ENCODE measurements at places on chromosomes 1 and 21.

GRCh38 chr1:78003070-78003746 lies 1.5 kb upstream of the DNAJB4 start:
- DNase-seq = peak; percentile 44

DNA sequence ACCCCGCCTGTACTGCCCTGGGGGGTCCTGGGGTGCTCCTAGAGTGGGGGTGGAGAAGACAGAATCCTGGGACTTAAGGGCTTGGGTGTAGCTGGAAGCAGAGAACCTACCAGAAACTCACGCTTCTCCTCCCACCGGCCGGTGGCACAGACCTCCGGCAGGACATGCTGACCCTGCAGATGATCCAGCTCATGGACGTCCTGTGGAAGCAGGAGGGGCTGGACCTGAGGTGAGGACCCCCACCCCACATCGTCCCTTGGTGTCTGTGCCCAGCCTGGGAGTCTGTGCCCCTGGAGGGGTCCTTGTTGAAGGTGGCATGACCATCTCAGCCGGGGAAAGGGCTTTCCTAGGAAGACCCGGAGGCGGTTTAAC lies 70.8 kb downstream of the PIK3CD start:
- no peak for DNase-seq

DNA sequence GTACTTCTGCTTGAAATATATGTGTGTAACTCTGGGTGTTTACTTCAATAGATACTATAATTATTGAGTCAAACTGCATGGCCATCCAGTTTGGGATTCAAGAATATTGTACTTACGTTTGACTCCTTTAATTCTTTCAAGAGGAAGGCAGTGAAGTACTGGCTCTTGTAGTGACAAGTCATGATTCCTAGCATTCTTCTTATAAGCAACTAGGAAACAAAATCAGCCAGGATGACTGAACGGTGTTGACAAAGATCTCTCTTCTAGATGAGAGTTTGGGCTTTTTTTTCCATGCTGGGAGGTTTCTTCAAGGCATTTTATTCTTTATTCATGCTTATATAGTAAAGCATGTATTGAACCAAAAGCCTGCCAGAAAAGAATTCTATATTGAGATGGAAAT lies 58.3 kb downstream of the CLEC20A start:
- DNase-seq = peak; percentile 72

DNA sequence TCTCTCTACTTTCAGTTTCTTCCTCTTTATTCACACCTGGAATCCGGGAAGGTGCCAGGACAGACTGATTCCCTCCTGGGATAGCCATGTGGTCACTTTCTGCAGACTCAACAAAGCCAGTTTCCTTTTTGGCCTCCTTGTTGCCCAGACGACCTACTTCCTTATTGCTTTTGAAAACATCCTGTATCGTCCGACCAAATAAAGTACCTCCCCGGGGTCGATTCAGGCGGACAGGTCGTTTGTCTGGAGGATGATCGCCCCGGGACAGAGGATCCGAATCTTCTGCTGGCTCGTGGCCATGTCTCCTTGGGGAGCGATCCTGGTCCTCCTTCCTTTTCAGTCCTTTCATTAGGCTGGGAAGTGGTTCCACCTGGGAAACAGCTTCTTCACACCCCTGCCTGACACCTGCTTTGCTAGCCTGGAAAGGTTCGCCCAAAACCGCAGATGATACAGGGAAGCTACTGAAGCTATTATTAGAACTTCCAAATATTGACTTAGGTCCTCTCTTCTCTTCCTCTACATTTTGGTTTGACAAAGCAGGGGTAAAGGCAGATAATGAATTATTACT lies 1.2 kb downstream of the MCM3AP start:
- DNase-seq = no peak

Measured in bronchial epithelial cell (primary cell).